ENCODE measurements at places on chromosomes 3 and 15. TPM values are rescaled to one million over a fixed set of nuclear protein-coding genes. Genes with fewer than 3 reads are reported as not detected.
A peak's percentile ranks its signal among the peaks of the same experiment; 100 is the strongest.

GRCh38 chr15:78205856-78206255 is 28.5 kb downstream of the ACSBG1 start:
- no peak for DNase-seq

Gene TCF12
- 173 TPM for total RNA-seq

Gene IGDCC3
- total RNA-seq = 6.6 TPM

GRCh38 chr15:66707310-66708082 is 5.5 kb downstream of the SMAD6 start:
- DNase-seq = no peak

Gene SENP8
- total RNA-seq = 6.1 TPM

DNA sequence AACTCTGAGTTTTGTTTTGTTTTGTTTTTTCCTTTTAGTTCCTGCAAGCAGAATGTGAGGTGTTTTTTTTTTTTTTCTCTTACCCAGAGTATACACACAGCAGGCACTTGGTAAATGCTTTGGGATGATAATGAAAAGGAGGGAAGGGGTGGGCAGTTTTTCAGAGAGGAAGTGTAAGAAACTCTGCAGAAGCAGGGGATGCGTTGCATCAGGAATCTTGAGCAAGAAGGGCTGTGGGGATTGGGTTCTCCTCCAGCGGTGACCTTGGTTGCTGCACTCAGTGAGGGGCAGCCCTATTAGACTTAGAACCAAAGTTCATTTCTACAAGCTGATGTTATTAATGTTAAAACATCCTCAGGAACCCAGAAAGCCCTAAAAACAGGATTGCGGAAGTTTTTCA is 32.2 kb upstream of the TMEM158 start:
- no peak for DNase-seq

DNA sequence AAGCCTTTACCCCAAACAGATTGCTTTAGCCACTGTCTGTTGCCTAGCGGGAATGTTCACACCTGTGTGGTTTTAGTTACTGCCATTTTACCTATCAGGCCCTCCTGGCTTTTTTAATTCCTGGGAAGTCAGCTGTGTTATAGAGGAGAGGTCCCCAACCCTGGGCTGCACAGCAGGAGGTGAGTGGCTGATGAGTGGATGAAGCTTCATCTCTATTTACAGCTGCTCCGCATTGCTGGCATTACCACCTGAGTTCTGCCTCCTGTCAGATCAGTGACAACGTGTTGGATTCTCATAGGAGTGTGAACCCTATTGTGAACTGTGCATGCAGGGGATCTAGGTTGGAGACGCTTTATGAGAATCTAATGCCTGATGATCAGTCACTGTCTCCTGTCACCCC is 127.0 kb downstream of the MBNL1 start:
- no peak for DNase-seq

GRCh38 chr3:137304313-137305056 is 346.7 kb downstream of the IL20RB start:
- DNase-seq = no peak

DNA sequence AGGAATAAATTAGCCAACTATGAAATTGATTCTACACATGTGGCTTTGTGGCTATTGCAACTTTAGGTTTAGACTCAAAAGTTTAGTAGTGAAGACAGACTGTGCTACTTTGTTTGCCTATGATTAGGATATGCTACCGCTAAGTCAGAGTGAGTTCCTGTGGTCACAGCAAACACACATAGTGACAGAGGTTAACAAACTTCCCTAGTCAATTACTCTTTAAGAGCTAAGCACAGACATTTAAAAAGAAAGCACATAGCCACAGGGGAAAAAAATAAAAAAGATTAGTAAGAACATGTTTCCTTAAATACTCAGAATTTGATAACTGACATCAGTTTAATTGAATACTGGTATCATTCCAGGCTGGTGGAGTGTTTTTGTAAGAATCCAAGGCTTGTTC is 207.1 kb downstream of the GBE1 start:
- DNase-seq = peak; percentile 29

- DNase-seq = no peak
These were observed 2.2 kb downstream of the LRRN1 start for GRCh38 chr3:3801494-3801841.

Gene NMB
- total RNA-seq = 4.4 TPM

Gene NR1I2
- not detected for total RNA-seq

DNA sequence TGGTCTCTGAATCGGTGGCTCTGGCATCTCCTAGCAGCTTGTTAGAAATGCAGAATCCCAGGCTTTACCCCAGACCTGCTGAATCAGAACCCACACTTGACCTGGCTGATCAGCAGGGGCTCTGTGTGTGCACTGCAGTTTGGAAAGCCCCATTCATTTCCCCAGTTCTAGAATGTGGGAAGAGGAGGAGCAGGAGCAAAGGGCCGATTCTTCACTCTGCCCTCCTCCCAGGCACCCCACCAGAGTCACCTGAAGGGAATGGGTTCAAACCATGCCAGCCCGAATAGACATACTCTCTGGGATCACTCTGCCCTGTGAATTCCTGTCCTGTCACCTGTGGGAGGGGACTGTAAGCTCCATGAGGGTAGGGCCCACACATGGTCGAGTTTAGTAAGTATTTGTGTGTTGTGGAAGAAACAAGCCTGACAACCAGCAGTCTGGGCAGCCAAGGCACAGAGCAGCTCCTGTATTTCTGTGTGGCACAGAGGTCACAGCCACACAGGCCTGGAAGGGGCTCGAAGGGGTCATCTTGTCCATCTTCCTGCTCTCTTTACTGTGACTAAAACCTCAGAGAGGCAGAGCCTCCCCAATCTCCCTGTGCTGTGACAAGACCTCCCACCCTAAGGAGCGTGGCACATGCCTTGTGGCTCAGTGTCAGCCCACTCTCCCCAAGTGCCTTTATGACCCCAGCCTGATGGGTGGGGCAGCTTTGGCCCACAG is 29.0 kb upstream of the HHATL start:
- DNase-seq = no peak

- no peak for DNase-seq
These were observed 4.0 kb downstream of the TRIM71 start for GRCh38 chr3:32821686-32822296.

All from SJCRH30 (cell line).